ENCODE measurements at places on chromosomes 3 and 15. TPM values are rescaled to one million over a fixed set of nuclear protein-coding genes. Genes with fewer than 3 reads are reported as not detected.

DNA sequence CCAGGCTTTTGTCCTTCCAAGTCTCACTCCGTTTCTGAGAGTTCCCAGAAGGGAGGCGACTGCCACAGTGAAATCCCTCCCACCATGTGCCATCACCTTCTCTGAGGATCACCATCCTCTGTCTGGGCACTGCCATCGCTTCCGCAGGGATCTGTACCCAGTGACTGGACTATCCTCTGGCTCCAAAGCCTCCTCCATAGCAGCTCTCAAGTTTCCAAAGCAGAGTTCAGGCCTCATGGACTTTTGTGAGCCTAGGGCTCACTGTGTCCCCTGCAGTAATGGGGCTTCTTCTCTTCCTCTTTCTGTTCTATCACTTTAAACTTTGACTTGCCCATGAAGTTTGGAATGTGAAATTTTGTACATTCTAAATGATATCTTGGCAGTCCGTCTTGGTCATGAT, 63.9 kb downstream of the TIPARP start:
- DNase-seq = no peak

DNA sequence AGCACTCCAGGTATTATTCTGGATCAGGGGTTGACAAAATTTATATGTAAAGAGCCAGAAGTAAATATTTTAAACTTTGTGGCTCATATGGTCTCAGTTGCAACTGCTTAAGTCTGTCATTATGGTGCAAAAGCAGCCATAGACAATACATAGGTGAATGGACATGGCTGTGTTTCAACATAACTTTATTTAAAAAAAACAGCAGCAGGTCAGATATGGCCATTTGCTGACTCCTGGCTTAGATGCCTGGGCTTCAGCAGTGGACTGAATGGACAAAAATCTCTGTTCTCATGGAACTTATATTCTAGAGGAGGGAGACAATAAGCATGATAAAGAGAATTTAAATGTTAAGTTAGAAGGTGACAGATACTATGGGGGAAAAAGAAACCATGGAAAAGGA, 11.7 kb upstream of the FYCO1 start:
- no peak for DNase-seq

DNA sequence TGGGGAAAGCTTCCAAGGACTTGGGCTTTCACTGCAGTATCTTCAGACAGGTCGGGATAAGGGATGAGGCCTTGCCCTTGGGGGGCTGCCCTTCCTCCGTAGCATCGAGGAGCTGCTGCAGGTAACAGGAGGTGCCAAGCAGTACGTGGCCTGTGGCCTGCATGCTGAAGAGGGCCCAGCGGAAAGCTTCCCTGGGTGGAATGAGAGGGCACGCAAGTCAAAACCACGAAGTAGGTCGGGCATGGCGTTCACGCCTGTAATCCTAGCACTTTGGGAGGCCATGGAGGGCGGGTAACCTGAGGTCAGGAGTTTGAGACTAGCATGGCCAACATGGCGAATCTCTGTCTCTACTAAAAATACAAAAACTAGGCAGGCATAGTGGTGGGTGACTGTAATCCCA, 12.9 kb downstream of the CIDEC start:
- no peak for DNase-seq

DNA sequence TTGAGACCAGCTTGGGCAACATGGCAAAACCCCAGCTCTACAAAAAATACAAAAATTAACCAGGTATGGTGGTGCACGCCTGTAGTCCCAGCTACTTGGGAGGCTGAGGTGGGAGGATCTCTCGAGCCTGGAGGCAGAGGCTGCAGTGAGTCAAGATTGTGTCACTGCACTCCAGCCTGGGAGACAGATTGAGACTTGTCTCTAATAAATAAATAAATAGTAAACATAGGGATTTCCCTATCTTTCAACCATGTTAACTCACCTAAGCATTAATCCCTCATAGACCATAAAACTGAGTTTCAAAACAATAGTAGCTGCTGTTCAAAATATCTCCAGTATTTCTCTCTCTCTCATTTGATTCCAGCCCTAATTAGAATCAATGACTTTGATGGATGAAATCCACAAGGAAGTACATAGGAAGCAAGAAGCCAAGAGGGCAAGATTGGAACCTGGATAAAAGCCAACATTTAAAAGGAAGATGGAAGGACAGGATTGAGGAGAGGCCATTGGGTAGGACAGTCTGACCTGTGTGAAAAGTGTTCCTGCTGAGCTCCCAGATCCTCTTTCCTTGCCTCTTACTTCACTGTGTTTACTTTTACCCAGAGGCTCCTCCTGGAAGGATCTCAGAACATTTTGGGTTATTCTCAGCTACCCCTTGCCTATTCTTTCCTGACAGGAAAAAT, 12.4 kb upstream of the TTBK2 start:
- DNase-seq = no peak

DNA sequence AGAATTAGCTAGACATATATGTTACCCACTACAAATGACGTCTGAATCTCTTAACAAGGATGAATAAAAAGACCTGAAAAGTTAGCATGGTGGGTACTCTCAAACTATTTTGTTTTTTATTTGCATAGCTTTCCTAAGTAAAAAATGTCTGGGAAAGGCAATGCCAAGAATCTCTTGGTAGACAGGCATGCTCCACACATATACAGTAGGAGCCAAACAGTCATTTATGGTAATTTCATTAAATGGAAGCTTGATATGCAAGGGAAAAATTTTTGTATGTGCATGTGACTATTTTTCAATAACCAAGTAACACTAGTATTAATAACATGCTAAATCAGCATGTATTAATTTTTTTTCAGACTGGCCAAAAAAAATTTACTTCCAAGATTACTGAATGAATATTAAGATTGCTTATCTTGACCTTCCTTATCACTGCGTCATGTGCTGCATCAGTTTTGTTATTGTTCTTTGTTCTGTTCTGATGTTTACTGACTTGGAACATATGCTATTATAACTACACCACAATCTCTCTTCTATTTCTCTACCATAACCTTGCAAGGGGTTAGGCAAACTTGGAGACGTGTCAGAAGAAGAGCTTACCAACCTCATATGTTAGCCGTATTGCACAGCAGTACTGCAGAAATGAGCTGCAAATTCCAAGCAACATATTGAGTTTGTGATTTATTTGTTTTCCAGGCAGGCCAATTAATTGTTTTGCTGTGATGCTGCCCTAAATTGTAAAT, 255.3 kb downstream of the RBMS3 start:
- DNase-seq = no peak

DNA sequence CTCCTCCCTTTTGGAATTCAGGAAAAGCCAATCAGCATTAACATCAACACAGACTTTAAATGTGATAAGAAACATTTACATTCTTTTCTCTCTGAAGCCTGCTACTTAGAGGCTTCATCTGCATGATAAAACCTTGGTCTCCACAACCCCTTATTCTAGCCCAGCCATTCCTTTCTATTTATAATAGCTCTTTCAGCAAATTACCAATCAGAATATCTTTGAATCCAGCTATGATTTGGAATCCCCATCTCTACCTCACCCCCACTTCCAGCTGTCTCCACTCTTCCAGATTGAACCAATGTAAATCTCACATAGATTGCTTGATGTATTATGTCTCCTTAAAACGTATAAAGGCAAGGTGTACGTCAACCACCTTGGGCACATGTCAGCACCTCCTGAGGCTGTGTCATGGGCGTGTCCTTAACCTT, 139.7 kb downstream of the TUSC7 start:
- DNase-seq = no peak

DNA sequence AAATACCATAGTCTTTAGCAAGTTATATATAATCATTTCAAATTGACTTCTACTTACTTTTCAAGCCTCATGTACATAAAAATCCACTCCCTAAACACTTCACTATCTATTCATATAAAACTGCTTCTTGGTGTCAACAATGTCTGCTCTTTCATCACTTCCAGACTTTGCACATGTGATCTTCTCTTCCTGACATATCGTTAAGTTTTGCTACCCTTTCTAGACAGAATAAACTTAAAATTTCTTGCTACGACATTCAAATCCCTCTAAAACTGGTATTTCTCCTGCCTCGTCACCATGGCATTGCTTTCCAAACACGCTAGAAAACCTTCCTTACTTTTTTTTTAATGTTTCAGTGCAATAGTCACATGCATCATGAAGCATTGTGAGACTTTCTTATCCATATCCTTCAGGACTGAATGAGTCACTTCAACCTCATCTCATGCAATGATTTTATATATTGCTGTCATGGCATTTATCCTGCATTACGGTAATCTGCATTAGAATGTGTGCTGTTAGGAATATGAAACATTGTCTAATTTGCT, 122.8 kb downstream of the GMNC start:
- DNase-seq = no peak

- DNase-seq = no peak
Measured at GRCh38 chr3:51680663-51681230, 9.7 kb downstream of the TEX264 start.

DNA sequence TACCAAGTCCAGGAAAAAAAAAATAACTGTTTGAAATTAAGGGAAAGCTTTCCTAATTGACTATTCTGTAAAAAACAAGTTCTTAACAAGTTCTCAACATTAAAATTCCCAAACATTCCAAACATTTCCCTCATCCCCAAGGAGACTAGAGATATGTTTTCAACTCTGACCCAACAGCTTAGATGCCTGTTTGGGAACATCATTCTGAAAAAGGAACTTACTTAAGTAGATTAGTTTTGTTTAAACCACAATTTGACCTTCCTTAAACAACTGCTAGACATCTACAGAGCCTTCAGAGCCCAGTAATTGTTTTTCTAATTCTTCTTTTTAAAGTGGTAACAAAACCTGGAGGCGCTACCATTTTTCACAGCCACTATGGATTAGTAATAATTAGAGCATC, 12.8 kb downstream of the UBR1 start:
- no peak for DNase-seq

DNA sequence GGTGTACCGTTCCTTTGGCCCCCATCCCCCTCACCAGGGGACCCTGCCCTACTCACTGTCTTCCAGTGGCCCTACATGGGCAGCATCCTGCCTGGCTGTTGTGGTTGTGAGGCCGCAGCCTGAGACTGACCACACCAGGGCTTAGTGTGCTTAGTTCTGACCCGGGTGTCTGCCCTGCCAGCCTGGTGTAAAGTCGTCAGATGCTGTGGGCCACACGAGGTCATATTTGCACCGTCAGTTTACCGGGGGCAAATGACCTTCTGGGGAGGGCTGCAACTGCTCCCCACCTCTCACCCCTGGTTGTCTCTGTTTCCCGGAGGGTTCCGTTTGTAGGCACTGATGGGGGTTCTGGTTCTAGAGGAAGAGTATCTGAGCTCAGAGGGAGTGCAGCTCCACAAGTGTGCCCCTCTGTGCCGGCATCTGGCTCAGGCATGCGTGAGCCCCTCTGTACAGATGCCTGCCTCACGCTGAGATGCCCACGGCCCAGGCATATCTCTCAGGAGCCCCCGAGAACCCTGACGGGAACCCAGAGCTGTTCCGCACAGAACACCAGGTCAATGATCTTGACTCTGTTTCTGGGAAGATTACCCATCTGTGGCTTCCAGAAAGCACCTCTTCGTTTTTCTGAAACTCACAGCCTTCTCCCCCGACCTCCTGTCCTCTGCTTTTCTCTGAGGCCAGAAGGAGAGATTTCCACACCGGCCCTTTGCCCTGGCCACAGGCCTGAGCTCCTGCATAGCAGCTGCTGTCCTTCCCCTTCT, 19.2 kb downstream of the KLF13 start:
- DNase-seq = no peak

GRCh38 chr3:104939196-104939595, 427.5 kb upstream of the ALCAM start:
- no peak for DNase-seq

DNA sequence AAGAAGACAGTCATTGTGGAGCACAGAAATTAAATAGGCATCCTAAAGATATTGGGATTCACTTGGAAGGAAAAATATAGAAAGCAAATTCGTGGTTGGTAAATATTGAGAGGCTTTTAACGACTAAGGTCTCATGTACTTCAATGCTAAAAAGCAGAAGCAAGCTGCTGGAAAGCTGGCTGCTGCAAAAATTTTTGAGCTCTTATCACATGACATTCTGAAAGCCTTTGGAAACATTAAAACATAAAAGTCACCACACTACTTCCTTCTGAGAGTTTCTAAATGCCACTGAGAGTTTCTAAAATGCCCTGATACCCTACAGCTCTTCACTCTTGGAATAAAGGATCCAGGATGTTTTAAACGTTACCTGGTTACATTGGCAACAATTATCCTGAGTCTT, 39.0 kb upstream of the CBLB start:
- no peak for DNase-seq

DNA sequence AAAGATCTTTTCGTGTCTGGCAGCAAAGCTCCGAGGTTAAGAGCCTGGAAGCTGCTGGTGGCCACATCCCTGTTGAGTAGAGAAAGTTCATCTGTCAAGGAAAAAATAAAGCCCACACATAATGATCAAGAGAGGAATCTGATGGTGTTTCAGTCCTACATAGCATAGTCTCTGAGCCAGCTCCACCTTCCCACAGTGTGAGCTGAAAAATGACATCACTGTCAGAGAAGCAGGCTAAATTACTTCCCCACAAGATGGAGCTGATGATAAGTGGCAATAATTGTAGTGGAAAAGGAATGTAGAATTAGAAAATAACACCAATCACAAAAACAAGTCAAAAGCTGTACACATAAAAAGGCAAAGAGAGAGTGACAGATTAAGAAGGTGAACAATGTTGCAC, 84.5 kb downstream of the AQP9 start:
- DNase-seq = no peak

DNA sequence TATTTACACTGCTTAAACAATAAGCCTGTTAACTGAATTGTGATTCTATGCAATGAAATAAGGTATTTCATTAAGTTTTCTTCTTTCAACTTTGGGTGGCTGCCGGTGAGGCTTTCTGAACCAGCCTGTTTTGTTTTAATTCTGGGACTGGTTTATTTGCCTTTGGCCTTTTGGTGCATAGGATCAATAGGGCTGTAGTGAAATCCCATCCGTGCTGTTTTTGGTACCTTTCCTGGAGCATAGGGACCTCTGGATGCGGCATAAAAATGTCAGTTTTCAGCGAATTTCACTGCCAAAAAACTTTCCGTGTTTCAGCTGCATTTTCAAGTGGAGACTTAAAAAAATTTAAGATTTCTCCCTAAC, 514 bp downstream of the PLS1 start:
- DNase-seq = no peak

- no peak for DNase-seq
Measured at GRCh38 chr15:80641384-80641783, 53.7 kb upstream of the ABHD17C start.

- DNase-seq = no peak
Measured at GRCh38 chr3:169835533-169835932, 22.8 kb upstream of the LRRC34 start.

The B3GNT5 gene
- 9.4 TPM for total RNA-seq

The CLDN11 gene
- total RNA-seq = 0.51 TPM

The PCSK6 gene
- 69.5 TPM for total RNA-seq

The LRTM1 gene
- not detected for total RNA-seq

The POU1F1 gene
- not detected for total RNA-seq

The ANKRD28 gene
- total RNA-seq = 37.2 TPM

The CAPN3 gene
- total RNA-seq = 1.3 TPM

The UTS2B gene
- total RNA-seq = 0.19 TPM

The SLC51B gene
- total RNA-seq = 15.4 TPM

The ISL2 gene
- 11.0 TPM for total RNA-seq

The ACKR4 gene
- total RNA-seq = not detected

The HESX1 gene
- total RNA-seq = 1.5 TPM

Measured in Caco-2 (cell line).